Caudate nucleus (tissue), 63 donors: ENCODE measurements at places on chromosomes 11 and 22.

DNA sequence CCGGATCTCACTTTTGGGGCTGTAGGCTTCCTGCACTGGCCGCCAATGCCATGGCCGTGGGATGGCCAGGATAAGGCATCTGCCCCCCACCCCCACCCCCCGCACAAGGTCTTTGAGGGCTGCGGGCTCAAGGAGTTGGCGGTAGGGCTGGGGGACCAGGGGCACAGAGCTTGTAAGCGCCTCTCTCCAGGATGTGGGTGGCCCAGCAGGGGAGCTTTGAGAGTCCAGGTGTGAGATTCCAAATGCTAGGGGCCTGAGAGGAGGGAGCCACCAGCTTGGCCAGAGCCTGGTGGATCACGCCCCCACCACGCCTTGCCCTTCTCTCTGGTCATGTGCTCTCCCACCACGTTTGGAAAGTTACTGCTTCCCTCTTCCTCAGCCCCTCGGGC lies 5.0 kb downstream of the CD81 start:
- no peak for DNase-seq

DNA sequence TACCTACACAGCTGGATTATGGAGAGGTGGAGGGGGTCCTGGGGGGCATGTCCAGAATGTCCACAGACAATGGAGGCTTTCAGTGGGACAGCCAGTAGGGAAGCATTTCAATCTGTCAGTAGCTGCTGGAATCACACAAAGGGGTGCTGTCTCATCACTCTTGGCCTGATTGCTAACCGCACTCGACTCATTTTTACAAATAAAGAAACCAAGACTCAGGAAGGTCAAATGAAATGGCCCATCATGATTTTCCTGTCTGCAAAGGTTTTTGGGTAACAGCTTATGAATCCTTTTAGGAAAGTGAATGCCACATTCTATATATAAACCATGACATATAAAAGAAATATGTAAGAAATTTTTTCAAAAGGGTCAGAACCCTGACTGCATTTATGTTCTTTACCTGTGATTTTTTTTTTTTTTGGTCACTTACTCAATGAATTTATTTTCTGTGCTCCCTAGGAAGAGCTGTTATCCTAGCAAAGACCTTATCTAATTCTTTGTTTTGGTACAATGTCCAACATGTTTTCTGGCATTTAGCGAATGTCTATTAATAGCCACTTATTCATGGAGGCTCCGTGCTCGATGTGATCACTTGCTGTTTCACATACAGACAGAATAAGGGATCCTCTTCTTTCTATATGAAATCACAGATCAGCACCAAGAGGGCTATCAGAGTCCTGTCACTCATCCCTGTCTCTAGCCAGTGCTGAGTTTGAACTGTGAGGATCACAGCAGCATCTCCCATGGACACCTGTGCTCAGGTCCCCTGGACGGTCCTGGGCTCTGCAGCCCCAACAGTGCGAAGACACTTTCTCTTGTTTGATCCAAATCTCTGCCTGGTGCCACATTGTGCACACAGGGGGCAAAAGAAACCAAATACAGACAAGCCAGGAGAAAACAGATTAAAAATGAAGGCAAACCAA lies 979.7 kb downstream of the NTM start:
- DNase-seq: no peak

DNA sequence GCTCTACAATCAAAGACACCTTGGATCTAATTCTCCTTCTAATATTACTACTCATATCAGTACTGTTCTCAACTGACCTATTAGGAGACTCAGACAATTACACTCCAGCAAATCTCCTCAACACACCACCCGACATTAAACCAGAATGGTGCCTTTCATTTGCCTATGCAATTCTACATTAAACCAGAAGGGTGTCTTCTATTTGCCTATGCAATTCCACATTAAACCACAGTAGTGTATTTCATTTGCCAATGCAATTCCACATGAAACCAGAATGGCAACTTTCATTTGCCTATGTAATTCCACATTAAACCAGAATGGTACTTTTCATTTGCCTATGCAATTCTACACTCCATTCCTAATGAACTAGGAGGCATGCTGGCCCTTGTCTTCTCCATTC lies 15.3 kb upstream of the APOL3 start:
- no peak for DNase-seq

DNA sequence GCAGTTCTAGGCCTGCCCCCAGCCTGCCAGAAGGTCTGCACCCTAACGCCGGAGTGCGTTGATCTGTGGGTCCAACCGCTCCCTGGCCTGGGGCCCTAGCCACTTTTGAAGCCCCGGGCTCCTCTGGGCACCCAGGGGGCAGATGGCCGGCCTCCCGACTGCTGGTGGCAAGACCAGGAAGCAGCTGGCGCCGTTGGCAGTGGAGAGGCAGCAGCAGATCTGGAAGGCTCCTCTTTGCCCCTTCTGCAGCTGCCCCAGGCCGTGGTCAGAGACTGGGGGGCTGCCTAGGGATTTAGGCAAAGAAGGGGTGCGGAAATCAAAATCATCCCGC lies 445 bp upstream of the VWCE start:
- no peak for DNase-seq

DNA sequence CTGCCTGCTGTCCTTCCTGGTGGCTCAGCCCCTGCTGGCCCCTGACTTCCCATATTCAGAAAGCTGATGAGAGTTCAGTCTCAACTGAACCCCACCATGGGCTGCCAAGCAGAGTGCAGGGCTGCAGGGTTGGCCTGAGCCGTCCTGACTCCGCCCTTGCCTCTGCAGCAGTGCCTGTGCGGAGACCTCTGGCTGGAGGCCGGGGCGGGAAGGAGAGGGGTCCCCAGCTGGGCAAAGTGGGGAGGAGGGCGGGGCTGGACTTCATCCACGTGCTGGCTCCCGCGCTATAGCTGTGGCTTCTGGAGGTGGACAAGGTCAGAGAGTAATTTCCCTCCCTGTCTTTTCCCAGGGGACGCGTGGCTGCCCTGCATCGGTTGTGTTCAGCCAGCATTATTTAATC lies 13.6 kb downstream of the GLB1L3 start:
- no peak for DNase-seq
